Retina (tissue), 1 donor: ENCODE measurements at places on chromosomes 2 and 18.

GRCh38 chr18:44453505-44453904 is 227.2 kb upstream of the SETBP1 start:
- DNase-seq, result no peak

DNA sequence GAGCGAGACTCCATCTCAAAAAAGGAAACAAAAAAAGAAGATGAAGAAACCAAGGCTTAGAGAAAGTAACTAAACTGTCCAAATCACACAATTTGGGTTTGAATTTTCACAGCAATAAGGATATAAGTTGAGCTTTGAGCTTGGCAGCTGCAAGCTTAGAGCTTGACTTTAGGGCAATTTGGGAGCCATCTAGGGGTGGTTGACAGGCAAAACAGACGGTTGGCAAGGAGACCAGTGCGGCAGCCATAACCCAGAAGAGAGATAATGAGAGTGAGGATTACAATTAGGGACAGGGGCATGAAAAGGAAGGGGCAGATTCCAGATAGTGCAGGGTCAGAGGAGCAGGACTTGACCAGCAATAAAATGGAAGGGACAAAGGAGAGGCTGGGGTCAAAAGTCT is 382.2 kb upstream of the HNRNPA3 start:
- peak; percentile 15 for DNase-seq

GRCh38 chr18:26745288-26746181 is 120.0 kb downstream of the AQP4 start:
- no peak for DNase-seq

- DNase-seq, result peak; percentile 81
These were observed 38.9 kb downstream of the CNGA3 start for GRCh38 chr2:98385050-98385699.

DNA sequence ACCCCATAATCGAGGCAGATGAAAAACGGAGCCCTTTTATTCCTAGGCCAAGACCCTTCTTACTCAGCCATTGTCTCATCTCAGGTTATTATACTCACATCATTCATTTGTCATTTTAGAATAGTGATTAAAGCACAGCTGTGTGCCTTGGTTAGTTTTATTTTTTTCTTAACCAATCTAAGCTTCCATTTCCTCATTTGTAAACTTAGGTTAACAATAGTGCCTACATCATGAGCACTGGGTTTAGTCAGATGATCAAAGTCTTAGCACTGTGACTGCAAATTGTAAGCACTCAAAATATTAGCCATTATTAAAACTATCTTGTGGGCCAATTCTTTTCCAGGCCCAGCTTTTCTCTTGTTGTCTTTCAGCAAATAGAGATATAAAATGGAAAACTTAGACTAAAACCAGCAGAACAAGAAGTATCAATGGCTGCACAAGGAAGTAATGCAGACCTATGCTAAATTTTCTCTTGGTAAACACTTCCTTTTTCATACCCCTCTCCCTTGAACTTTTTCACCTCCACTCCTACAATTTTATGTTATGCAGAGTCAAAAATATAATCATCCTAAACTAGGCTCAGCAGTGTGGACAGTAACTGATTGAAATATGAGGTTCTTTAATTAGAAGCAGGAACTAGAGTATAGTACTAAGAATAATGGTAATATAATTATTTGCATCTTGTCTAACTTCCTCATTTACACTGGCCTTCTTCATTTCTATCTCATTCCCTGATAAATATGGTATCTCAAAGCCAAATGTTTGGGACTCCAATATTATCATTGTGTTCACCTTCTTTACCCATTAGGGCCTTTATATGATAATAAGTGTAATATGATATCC is 21.5 kb upstream of the GALNT3 start:
- no peak for DNase-seq
